ENCODE measurements at places on chromosomes 5 and 9.

DNA sequence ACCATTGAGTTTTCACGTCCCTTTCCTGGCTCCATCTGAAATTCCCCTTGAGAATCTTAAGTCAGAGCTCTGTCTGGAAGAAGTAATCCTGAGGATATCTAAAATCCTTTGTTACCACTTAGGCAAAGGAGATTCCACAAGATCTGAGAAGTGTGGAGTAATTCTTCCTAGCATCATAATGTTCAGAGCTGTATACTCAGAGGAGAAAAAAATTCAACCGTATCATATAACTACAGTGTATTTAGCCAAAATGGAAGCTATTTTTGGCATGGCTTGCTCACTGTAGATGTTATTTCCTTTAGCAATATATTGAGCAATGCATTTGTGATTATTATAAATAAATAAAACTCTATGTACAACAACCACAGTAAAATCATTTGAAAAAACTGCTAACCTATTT lies 1858.4 kb downstream of the EFNA5 start:
- no peak for DNase-seq

- no peak for DNase-seq
Measured at GRCh38 chr5:170923910-170924620, 62.2 kb downstream of the RANBP17 start.

DNA sequence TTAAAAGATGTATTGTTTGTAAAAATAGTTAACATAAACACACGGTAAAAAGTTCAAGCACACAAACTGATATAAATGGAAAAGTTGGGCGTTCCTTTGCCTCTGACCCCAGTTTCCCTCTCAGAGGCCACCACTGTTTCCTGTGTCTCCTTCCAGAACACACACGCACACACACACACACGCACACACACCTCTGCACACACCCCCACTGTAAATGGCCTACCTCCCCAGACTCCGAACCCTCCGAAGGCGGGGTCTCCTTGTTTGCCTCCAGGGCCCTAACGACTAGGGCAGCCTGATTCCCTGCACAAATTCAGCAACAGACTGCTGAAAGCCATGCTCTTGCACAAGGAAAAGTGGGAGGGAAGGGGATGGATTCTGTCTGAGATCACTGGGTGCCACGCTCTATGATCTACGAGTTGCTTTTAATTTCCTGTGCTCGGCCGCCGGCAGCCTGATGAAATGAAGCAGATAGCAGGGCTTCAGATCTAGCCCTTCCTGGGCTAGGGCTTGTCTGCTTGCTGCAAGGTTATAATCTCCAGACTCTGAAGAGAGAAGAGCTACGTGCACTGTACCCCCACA lies 184.0 kb upstream of the IL12B start:
- peak; percentile 34 for DNase-seq

- DNase-seq: no peak
Measured at GRCh38 chr5:138869763-138870500, 5.2 kb downstream of the LRRTM2 start.

GRCh38 chr5:146039420-146039819 lies 66.0 kb downstream of the PLAC8L1 start:
- no peak for DNase-seq

- DNase-seq: no peak
Measured at GRCh38 chr9:127572961-127573721, 38.9 kb upstream of the STXBP1 start.

DNA sequence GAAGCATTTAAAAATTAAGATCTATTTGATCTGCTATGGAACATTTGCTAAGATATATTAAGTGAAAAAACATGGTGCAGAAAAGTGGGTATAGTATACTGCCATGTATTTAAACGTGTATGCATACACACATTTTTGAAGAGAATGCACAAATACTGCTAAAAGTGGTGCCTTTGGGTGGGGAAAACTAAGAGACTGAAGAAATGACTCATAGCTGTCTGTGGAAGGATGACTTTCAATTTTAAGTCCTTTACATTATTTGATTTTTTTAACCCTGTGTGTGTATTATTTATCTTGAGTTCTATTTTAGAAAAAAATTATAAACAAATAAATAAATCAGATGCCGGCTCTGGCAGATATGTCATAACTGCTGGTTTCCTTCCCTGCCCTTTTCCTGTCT lies 120.7 kb upstream of the SLIT3 start:
- DNase-seq: no peak

DNA sequence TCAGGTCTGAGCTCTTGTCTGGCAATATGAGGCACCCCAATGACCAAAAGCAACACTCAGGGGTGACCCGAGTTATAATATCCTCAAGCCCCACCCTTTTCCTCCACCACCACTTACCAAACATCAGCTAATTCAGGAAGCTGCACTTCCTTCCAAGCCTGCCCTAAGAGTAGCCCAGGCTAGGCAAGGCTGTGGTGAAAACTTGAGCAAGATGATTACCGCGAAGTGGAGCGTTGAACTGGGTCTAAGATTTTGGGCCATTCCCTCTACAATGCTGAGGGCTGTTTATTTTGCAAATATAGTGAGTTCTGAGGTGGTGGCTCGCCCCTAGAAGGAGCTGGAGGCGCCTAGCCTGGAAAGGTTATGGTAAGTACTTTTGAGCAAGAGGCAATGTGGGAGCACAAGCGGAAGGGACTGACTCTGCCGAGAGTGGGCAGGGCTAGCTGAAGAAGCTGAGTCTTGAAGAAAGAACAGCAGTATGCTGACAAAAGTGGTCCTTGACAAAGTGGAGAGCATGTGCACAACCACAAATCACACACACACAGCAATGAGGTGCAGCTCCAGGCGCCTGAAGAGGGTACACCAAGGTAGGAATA lies at the start of gene HK3:
HK3 (minus strand) TSS at position 51 of the 596 bp plus-strand sequence. CDS start 3,187 bp downstream, outside the sequence.
- DNase-seq: no peak

- DNase-seq: no peak
Measured at GRCh38 chr5:117568622-117569021, 994.0 kb upstream of the SEMA6A start.

GRCh38 chr9:86643946-86644674 lies 289.9 kb upstream of the TUT7 start:
- DNase-seq: peak; percentile 87

GRCh38 chr5:28301712-28302111 lies 1263.3 kb upstream of the CDH9 start:
- DNase-seq: peak; percentile 28

DNA sequence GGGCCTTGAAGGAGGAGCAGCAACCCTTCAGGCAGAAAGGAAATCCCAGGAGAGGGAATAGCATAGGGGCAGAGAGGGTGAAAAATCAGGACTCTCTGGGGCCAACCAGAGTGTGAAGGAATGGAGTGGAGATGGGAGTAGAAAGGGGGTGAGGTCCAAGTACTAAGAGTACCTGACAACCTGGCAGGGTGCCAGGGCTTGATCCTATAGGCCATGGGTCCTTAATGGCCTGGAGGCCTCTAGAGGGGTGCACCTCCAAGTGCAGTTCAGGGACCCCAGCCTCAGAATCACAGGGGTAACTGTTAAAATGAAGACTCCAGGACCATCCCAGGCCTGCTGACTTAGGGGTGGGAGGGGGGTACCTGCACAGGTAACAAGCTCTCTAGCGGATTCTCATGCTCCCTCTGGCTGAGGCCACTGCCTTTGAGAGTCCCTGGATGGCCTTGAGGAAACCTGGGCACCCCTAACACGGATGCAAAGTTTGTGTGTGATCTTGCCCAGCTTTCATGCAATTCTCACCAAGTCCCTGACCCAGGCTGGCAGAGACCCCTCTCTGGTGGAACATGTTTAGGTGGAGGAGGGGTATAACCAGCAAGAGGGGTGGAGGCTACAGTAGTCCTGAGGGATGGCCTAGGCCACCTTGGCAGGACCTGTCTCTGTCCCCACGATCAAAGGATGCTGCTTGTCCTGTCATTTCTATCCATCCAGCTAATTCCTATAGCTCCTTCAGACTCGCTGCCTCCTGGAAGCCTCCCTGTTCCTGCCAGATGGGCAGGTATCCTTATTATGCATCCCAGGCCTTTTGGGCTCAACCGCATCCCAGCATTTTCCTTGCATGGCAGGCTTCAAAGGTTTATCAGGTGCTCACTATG lies 17.6 kb upstream of the CSF1R start:
- no peak for DNase-seq

GRCh38 chr9:114538241-114538640 lies 33.0 kb upstream of the WHRN start:
- DNase-seq: peak; percentile 47

DNA sequence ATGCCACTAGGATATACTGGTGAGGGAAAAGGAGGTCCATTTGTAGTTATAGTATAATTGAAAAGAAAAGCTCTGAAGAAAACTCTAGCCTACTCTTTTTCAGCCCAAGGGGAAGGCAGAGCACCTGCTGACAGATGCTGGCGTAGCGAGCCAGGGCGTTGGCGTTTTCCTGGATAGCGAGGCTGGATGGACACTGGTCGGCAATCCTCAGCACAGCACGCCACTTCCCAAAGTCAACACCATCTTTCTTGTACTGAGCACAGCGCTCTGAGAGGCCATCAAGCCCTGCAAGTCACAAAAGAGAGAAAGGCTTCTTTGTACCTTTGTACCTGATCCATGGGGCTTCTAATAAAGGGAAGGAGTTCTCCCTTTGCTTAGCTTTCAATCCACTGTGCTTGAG lies 8.2 kb downstream of the ALDOB start:
- no peak for DNase-seq

DNA sequence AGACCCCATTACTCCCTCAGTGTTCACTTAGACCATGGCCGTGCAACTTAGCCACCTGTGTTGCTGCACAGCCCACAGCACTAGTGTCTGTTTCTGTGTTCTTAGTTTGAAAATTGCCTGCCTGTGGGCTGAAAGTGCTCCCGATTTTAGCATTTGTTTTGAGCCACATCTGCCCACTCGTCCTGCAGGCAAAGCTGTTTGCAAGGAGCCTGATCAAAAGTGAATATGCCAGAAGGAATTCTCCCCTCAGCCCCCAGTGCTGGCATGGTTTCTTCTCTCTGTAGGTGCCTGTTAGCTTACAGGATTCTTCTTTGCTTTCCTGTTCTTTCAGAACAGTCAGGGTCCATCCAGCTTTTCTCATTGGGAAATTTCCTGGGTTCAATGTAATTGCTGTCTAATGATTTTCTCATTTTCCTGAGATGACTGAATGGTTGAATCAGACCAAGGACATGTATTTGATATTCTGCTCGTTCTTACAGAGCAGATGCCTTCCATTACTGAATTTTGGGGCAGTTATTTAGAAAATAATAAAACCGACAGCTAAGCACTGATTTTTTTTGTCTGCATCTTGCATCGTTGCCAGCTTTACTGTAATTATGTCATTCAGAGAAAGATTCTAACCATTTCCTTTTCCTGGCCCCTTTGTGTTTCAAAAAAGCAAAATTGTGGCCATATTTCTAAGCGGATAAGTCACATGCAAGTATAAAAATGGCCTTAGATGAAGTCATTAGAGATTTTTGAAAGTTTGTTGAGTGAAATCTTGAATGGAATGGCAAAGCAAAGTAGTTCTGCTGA lies 111.1 kb upstream of the CKMT2 start:
- no peak for DNase-seq

GRCh38 chr9:99748676-99749075 lies 73.0 kb upstream of the NR4A3 start:
- DNase-seq: no peak

DNA sequence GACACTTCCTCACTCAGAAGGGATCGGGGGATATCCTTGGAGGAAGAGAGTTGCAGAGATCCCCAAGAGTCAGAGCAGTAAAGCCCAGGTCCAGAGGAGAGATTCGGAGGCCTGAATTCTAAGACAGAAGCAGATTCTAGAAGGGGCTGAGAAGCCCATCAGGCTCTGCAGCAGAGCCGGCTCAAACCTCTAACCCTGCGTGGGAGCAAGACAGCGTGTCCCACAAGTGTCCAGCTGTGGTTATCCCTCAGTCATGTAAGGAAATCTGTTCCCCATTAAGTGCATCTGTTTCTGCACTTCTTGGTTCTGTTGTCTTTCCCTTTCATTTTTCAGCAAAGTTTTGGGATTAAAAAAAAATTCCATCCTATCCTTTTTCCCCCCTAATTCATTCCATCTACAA lies 4.8 kb upstream of the DIAPH1 start:
- DNase-seq: no peak

DNA sequence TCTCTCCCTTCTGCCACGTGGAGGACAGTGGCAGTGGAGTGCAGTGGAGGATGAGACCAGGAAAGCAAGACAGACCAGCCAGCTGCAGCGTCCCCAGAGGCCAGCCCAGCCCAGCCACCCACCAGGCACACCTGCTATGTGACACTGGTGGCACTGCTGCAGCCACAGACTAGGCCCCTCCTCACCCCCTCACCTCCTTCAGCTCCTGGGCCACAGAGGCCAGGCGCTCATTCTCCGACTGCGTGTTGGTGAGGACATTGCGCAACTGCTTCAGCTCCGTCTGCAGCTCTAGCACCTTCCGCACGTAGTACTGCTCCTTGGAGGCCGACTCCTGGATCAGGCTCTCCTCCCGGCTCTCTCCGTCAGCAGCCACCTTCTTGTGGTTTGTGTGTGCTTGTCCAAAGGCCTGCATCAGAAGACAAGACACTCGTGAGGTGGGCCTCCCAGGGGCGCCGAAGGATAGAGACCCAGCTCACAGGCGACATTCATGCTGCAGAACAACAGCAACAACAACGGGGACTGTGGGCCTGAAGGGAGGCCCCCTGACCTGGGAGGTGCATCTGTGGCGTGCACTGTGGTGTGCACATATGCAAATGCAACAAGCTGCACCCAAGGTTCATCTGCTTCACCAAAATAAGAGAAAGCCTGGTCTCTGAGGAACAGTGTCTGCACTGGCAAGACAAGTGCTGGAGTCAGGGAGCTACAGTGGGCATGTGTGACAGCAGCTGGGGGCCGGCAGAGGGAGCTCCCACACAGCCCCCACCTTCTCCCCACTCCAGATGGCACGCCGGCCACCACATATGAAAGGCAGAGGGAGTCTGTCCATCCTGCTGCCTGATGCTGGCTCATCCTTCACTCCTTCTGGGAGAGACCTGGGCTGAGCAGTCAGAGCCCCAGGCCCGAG lies 35.5 kb downstream of the BICD2 start:
- no peak for DNase-seq

- DNase-seq: no peak
Measured at GRCh38 chr5:177539411-177539810, 15.0 kb downstream of the FAM193B start.

DNA sequence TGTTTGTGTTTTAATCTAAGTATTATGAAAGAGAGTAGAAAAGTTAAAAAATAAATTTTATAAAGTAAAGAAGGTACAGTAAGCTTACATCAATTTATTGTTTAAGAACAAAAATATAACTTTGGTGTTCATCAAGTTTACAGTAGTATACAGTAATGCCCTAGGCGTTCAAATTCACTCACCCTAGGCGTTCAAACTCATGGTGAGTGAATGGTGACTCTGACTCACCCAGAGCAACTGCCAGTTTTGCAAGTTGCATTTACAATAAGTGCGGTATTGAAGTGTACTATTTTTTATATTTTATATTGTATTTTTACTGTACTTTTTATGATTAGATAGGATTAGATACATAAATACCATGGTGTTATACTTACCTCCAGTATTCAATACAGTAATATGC lies 421.3 kb downstream of the CDH12 start:
- DNase-seq: no peak

DNA sequence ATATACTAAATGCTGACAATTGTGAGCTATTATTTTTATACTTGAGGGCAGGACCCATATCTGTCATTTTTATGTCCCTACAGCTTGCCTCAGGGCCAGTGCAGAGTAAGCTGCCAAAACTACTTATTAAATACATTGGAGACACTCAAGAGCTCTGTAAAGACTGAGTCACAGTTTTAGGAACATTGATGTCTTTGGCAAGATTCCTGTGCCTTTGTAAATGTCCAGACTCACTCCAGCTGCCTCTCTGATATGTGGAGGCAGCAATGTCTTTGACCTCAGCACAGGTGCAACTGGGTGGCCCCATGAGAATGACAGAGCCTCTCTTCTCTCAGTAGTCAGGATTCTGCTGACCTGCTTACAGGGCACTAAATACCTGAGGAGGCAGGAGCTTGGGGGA lies 363.2 kb downstream of the OSTF1 start:
- DNase-seq: no peak

- DNase-seq: no peak
Measured at GRCh38 chr5:8457187-8458037, 588.5 kb downstream of the MTRR start.

Data from ELF-1 (cell line).